ENCODE measurements at places on chromosomes 3 and 15. TPM values are rescaled to one million over a fixed set of nuclear protein-coding genes. Genes with fewer than 3 reads are reported as not detected.

DNA sequence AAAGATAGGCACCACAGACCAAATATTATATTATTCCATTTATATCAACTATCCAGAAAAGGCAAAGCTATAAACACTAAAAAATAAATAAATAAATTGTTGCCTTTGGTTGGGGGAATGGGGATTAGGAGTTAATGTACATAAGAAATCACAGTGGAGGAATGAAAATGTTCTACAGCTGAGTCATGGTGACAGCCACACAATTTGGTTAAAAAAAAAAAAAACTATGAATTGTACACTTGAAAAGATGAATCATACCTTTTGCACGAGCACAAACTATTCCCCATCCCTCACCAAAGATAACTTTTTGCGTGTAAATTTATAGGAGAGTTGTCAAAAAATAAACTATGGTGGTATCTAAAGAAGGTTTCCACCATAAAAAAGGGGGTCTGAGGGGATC is 103.2 kb downstream of the TBC1D5 start:
- DNase-seq, result no peak

Gene TMOD2
- 4.8 TPM for total RNA-seq

Gene UCN2
- total RNA-seq, result not detected

Gene GHSR
- total RNA-seq, result not detected

GRCh38 chr15:77627067-77627466 is 5.6 kb downstream of the LINGO1 start:
- DNase-seq, result no peak

- DNase-seq, result no peak
Measured at GRCh38 chr3:133897547-133897946, 1.9 kb upstream of the RAB6B start.

DNA sequence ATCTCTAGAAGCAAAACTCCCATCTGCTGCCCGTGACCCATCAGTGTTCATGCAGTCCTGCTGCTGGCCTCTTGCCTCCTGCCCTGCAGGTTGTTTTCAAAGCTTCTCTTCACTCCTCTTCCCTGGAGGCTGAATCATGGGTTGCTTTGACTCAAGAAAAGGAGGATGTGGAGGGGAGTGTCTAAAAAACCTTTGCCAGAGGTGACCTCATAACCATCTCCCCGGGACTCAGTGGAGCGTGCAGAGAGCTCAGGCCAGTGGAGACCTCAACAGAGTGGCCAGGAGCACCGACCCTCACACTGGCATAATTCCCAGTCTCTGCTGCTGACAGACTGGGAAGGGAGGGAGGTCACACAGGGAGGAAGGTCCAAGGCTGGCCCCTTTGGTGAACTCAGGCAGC is 60.9 kb upstream of the ITGA11 start:
- DNase-seq, result no peak

DNA sequence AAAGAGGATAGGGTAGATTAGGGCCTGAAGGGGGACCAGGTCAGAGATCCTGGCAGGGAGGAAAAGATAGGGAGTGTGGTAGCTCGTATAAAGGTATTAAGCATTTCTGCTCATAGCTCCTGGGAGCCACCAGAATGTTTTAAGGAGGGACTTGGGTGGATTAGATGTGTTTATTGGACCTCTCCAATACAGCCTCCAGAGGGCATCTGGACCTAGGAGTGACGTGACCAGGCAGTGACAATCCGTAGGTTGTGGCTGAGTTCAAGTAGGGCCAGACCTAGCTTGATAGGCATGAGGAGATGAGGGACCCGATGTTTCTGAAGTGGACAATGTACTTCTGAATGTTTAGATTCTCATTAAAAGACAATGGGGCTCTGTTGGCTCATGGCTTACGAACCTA is 435.2 kb downstream of the MCTP2 start:
- DNase-seq, result no peak

DNA sequence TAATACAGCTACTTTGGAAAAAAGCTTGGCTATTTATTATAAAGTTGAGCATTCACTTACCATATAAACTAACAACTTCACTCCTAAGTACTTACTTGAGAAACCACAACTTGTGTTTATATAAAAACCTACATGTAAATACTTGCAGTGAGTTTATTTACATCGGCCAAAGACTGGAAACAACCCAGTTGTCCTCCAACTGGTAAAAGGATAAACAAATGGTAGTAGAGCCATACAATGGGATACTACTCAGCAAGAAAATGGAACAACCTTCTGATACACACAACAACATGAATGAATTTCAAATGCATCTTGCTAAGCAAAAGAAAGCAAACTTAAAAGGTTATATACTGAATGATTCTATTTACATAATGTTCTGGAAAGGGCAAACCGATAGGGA is 63.7 kb downstream of the SLC7A14 start:
- DNase-seq, result no peak

Gene CPNE9
- not detected for total RNA-seq

DNA sequence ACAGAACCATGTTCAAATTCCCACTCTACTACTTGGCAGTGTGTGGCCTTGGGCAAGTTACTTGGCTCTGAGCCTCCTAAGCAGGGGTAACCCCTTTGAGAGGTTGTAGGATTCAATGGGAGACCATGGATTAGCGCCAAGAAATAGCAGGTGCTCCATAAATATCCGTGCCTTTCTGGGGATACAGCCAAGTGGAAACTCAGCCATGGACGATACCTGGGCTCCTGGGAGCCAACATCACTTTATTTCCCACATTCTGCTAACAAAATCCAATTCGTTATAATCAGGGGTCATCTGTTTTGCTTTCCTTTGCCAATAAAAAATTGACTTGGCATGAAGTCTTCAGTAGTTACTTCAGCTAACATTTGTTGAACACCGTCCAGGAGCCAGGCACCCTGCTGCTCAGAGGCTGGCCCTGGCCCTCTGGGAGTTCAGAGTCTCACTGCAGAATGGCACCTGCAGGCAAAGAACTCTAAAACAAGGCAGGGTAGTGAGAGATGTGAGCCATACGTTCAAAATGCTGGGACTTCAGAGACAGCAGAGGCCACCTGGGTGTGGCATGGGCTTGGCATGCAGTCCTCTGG is 42.3 kb downstream of the ZDHHC19 start:
- no peak for DNase-seq

DNA sequence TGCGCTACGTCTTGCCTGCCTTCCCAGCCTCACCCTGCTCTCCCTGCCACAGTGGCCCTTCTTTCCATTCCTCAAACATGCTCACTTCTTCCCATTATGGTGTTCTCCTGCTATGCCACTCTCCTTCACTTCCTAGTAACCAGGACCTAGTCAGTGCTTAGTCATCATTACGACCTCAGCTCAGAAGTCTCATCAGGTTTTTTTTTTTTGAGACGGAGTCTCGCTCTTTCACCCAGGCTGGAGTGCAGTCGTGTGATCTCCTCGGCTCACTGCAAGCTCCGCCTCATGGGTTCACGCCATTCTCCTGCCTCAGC is 149.5 kb downstream of the GREM1 start:
- no peak for DNase-seq

Gene ZDHHC19
- total RNA-seq, result not detected

Gene SLC30A4
- 1.7 TPM for total RNA-seq

GRCh38 chr15:62348623-62349022 is 183.5 kb upstream of the C2CD4B start:
- DNase-seq, result no peak

GRCh38 chr3:3107181-3107580 is 3.0 kb downstream of the IL5RA start:
- DNase-seq, result no peak

DNA sequence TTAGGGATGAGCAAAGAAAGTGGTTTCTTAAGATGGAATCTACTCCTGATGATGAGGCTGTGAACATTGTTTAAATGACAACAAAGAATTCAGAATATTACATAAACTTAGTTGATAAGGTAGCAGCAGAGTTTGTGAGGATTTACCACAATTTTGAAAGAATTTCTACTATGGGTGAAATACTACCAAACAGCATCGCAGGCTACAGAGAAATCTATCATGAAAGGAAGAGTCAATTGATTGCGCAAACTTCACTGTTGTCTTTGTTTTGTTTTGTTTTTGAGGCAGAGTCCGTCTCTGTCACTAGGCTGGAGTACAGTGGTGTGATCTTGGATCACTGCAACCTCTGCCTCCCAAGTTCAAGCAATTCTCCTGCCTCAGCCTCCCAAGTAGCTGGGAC is 107.4 kb upstream of the SLC6A6 start:
- no peak for DNase-seq

DNA sequence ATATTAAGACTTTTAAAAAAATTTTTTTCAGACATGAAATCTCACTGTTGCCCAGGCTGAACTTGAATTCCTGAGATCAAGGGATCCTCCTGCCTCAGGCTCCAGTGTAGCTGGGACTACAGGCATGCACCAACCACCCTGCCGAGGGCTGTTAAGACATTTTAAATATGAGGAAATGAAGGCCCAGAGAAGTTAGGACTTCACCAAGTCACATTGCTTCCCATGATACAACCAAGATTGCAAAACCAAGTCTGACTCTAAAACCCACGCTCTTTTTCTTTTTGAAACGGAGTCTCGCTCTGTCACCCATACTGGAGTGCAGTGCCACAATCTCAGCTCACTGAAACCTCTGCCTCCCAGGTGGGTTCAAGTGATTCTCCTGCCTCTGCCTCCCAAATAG is 28.0 kb downstream of the PTPN9 start:
- no peak for DNase-seq

GRCh38 chr3:114615523-114616085 is 321.8 kb downstream of the TIGIT start:
- DNase-seq, result no peak

Gene TPRG1
- 2.5 TPM for total RNA-seq

- no peak for DNase-seq
Measured at GRCh38 chr3:30933478-30934207, 39.2 kb upstream of the GADL1 start.

GRCh38 chr3:156216216-156216615 is 95.8 kb downstream of the KCNAB1 start:
- DNase-seq, result no peak

Gene CAPN3
- total RNA-seq, result 3.3 TPM

GRCh38 chr3:6396631-6397030 is 464.3 kb upstream of the GRM7 start:
- no peak for DNase-seq

GRCh38 chr15:64970698-64971097 is 19.0 kb downstream of the SPG21 start:
- DNase-seq, result no peak

- no peak for DNase-seq
Measured at GRCh38 chr3:101851072-101851770, 1.9 kb downstream of the NFKBIZ start.

- no peak for DNase-seq
Measured at GRCh38 chr15:26867200-26868007, 542 bp downstream of the GABRA5 start.

DNA sequence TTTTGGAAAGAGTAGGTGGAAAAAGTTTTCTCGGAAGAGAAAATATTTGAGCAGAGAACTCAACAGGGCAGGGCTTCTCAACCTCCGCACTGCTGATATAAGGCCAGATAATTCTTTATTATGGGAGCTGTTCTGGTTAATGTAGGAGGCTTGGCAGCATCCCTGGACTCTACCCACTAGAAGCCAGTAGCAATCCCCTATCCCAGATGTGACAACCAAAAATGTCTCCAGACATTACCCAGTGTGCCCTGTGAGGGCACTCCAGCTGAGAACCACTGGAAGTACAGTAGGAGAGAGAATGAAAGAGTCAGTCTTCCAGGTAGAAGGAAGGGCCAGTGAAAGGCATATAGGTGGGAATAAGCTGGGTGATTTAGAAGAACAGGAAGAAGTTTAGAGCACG is 647.8 kb upstream of the ADAMTS9 start:
- no peak for DNase-seq

DNA sequence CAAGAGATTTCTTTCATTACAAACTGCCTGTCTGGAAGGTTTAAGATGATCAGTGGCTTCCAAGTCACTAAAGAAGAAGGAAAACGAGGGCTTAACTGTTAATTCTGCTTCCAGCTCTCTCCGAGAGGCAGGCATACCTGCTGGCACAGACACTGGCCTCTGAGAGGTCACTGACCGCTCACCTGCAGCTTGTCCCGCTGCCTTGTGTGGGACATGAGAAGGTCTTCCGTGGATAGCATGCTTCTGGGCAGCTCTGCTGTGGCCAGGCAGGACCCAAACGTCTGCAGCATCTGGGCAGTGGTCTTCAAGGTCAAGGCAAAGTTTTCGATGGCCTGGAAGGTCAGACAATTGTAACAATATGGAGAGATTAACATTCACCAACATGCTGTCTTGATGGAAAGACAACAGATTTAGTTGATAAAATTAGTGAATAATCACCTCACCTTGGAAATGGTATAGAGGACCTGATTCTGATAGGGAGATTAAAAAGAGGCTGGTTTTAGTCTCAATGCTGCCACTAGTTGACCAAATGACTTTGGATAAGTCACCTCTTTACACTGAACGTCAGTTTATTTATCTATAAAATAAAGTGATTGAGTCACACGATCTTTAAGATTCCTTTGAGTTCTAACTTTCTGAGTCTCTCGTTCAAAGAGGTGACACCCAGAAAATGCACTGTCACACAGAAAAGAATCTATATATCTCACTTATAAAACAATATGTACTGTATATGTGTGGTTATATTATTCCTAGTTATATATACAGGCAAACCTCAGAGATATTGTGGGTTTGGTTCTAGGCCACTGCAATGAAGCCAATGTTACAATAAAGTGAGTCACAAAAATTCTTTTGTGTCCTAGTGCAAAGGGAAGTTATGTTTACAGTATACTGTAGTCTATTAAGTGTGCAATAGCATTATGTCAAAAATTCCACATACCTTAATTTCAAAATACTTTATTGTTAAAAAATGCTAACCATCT is 65.1 kb downstream of the B3GNT5 start:
- DNase-seq, result no peak

GRCh38 chr3:40978442-40978841 is 220.9 kb upstream of the CTNNB1 start:
- DNase-seq, result no peak

DNA sequence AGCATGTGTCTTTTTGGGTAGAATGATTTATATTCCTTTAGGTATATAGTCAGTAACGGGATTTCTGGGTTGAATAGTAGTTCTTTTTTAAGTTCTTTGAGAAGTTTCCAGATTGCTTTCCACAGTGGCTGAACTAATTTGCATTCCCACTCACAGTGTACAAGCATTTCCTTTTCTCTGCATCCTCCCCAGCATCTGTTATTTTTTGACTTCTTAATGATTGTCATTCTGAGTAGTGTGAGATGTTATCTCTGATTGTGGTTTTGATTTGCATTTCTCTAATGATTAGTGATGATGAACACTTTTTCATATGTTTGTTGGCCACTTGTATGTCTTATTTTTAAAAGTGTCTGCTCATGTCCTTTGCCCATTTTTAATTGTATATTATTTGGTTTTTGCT is 337.6 kb downstream of the EFHB start:
- DNase-seq, result no peak

Gene RPL39L
- total RNA-seq, result 12.1 TPM

- no peak for DNase-seq
Measured at GRCh38 chr3:107842940-107843339, 247.9 kb downstream of the CD47 start.

DNA sequence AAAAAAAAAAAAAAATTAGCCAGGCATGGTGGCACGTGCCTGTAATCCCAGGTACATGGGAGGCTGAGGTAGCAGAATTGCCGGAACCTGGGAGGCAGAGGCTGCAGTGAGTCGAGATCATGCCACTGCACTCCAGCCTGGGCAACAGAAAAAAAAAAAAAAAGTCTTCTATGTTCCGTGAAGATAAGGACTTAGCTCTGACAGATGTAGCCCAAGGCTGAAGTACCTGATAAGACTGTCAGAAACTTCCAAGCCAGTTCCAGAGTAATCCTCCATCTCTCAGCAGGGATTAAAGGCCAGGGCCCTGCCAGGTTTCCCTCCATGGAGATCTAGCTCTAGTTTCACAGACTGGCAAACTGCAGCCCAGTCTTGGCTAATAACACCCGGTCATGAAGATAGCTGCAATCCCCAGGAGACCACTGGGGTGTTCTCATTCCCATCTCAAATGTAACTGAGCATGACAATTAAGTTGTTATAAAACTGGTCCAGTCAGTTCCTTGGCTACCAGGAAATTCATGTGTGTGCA is 8.5 kb downstream of the CDCP1 start:
- no peak for DNase-seq
